ENCODE measurements at places on chromosomes 2 and 18.
A peak's percentile ranks its signal among the peaks of the same experiment; 100 is the strongest.

DNA sequence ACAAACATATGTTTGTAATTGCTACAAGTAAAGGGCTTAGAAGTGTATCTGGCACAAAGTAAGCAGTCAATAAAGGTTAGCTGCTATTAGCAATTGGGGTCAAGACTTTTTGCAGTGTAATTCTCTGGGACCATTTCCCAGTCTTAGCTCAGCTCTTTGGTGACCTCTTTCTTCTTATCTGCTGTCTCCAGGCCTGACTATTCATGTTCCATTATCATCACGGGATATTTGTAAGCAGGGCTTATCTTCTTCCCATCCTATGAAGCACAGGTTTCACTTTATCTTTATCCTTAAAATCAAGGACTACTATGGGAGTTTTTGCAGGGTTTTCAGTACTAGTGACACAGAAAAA, 131.7 kb downstream of the DOCK10 start:
- DNase-seq, result no peak

DNA sequence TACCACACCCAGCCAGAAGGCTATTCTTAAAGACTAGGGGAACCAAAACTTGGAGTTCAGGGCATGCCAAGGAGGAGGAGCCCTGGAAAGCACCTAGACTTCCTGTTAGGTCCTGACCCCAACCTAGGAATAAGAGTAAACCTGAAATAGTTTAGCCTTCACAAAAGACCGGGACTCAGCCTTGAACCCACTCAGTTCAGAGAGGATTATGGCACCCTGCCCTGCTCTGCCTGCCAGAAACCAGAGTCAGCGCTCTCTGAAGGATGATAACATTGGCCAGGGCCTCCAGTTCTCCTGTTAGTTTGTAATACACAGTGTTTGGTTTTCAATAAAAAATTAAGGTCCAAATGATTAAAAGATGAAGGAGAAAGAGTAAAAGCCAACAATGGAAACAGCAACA, 96.4 kb downstream of the LDLRAD4 start:
- no peak for DNase-seq

GRCh38 chr18:6929370-6930102, 188.1 kb downstream of the LAMA1 start:
- DNase-seq, result no peak

GRCh38 chr2:226040344-226040900, 640.9 kb downstream of the NYAP2 start:
- DNase-seq, result no peak

DNA sequence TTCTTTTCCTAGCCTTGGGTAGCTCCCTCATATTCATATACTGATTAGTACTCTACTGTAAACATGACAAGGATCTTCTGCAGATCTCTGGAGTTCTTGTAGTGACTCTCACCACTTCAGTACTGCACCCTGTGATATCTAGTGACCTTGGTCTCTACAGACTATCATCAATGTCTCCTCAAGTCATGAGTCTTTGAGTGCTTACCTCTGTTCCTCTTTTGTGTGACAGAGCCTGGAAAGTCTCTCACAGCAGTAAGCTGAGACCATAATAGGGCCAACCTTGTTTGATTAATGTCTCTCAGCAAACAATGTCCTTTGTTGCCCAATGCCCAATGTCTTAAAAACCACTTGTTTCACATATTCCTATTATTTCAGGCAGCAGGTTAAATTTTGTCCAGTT, 34.2 kb upstream of the BAZ2B start:
- DNase-seq, result no peak

- no peak for DNase-seq
These were observed 15.5 kb downstream of the COLEC11 start for GRCh38 chr2:3610415-3610814.

DNA sequence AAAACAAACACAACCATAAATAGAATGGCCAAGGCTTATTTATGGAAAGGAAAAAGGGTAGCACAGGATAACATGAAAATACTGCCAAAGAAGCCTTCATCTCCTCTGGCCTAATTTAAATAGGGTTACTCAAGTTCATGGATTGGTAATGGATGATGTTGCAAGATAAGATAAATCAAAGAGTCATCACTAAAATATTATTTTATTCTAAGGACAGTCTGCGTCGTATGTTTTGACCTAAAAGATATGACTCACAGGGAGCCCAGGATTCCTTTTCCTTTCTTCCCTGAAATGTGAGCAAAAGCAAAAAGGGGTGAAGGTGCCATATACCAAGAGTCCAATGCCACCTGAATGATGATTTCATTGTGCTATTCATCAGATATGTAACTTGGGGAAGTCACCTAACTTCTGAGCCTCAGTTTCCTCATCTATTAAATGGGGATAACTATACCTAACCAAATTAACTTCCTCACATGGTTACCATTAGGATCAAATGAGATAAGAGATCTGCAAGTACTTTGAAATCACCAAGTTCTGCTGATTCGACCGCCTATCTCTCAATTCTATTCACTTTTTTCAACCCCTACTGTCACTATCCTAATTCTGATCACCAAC, 137.7 kb downstream of the THADA start:
- peak; percentile 41 for DNase-seq

DNA sequence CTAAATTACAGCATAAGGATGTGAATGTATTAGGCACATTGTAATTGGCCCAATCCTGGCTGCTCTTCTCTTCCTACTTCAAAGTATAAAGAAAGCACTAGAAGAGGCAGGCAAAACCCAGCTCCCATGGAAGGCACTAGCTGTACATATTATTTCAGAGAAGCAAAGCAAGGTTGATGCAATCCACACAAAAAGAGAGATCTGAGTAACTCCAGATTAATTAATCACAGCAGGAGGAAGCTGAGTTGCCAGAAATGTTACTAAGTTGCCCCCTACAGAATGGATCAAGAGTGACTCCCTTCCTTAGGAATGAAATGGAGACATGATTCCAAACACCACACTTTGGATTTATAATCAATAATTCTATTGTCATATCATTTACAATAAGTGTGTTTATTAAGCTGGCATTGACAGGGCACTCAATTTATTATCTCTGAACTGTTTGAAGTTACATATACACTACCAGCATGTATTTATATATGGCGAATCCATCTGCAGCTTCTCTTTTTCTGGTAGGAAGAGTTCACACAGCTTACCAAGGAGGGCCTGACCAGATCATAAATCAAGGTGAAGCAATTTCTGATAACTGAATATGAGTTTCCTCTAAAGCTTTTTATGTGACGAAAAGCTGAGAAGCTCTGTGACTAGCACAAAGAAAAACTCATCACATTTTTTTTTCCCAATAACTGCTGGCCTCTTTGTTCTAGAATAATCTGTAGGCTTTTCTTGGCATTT, 393.1 kb upstream of the LYPD1 start:
- no peak for DNase-seq

DNA sequence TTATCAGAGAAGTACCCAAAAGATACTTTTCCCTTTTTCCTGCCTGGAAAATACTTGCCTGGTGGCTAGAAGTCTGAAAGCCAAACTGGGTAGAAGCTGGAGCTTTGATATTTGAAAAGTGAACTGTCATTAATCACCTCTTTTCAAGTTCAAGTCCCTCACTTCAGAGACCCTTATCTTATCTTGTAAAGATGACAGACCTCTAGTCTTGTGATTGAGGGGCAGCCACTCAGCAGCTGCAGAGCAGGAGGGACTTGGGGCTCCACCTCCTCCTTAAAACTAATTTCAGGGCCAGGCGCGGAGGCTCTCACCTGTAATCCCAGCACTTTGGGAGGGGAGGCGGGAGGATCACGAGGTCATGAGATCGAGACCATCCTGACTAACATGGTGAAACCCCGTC, 64.2 kb upstream of the CDCA7 start:
- no peak for DNase-seq

- no peak for DNase-seq
These were observed 31.4 kb upstream of the CD226 start for GRCh38 chr18:69978732-69979715.

Data from AG04450 (cell line).